ENCODE measurements at places on chromosomes 5 and 9.

DNA sequence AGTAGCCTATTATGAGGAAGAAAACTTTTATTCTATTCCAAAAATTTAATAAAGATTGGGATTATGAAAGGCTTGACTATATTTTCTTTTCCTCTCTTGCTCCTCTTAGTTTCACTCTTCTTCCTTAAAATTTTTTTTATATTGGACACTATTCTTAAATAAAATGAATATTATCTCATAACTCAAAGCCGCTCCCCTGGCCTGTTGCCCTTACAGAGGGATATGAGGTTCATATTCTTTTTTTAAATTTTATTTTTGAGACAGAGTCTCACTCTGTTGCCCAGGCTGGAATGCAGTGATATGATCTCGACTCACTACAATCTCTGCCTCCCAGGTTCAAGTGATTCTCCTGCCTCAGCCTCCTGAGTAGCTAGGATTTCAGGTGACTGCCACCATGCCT lies 106.8 kb upstream of the MPDZ start:
- no peaks in the 10 kb centered on the region for H3K4me1 ChIP-seq
- peaks cover 32% of the 10 kb centered on the region for H3K36me3 ChIP-seq
- no peak overlapping the region for H3K4me3 ChIP-seq
- no peak for DNase-seq

DNA sequence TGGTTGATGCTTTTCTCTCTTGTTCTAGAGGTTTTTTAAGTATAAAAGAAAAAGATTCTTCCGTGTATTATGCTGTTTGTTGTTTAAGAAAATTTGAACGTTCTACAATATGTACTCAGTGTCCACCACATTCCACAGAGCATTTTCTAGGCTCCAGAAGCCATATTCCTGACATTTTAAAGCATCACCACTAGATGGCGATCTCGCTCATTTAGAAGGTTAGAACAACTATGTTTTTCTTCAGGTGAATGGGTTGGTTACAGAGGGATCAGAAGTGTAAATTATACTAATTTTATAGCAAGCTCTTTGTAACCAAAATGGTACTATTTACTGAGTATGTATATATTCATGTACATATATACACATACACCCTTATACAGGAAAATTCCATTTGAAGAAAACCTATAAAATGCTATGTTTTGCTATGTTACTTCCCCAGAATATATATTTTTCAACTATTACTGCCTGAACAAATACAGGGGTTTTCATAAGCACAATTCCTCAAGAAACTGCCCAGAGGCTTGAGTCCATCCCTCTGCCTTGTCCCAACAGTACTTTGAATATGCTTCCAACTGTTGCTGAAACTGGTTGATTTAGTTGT lies 284.3 kb downstream of the CCDC171 start:
- no peak for DNase-seq
- no peak overlapping the region for H3K27ac ChIP-seq
- H3K27me3 ChIP-seq, result no peaks in the 10 kb centered on the region
- H3K4me3 ChIP-seq, result no peak overlapping the region
- H3K36me3 ChIP-seq, result no peaks in the 10 kb centered on the region

- peaks cover 8% of the 10 kb centered on the region for H3K4me1 ChIP-seq
- H3K27ac ChIP-seq, result no peak overlapping the region
- no peak overlapping the region for H3K4me3 ChIP-seq
- H3K36me3 ChIP-seq, result no peaks in the 10 kb centered on the region
- H3K27me3 ChIP-seq, result no peaks in the 10 kb centered on the region
- peak; percentile 24 for DNase-seq
These were observed 13.0 kb downstream of the TTC1 start for GRCh38 chr5:160021831-160022446.

DNA sequence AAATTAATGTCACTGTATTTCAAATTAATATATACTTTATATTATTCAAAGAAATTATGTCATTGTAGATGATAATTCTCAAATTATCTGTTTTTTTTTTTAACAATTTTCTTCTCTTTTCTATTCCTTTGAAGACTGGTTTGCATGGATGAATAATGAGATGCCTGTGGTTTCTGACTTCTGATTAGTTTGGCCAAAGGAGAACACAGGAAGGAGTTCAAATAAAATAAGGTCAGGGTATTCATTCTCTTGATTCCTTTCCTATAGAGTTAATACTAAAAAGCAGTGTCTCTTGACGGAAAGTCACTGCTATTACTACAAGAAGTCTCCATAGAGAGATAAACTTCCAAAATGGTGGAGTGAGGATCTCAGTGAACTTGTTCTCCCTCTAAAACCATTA lies 279.6 kb upstream of the FTMT start:
- no peak overlapping the region for H3K27ac ChIP-seq
- no peak overlapping the region for H3K4me3 ChIP-seq
- no peaks in the 10 kb centered on the region for H3K4me1 ChIP-seq

- no peak overlapping the region for H3K27ac ChIP-seq
- H3K4me1 ChIP-seq, result peaks cover 6% of the 10 kb centered on the region
- no peaks in the 10 kb centered on the region for H3K27me3 ChIP-seq
- no peak overlapping the region for H3K4me3 ChIP-seq
These were observed 7.4 kb upstream of the PPP3R2 start for GRCh38 chr9:101601904-101602765.

DNA sequence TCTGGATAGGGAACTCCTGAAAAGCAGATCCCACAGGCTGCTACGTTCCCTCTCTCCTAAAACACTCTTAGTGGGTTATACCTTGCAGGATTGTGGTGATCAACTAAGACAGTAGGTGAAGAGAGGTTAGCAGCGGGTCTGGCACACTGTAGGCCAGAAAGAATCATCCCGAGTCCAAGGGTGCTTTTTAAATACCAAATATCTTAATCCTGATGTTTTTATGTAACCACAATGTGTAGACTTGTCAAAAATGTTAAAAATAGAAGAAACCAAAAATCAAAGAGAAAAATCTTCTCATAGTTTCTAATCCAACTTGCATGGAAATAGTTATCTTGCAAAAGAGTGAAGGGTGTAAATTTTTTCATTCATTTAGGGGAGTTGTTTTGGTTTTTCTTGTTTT lies 52.3 kb upstream of the IFNK start:
- H3K4me3 ChIP-seq, result no peak overlapping the region
- no peaks in the 10 kb centered on the region for H3K27me3 ChIP-seq
- peaks cover 15% of the 10 kb centered on the region for H3K4me1 ChIP-seq
- H3K27ac ChIP-seq, result no peak overlapping the region
- DNase-seq, result no peak

- H3K4me3 ChIP-seq, result no peak overlapping the region
- peaks cover 7% of the 10 kb centered on the region for H3K27me3 ChIP-seq
- no peaks in the 10 kb centered on the region for H3K4me1 ChIP-seq
- DNase-seq, result no peak
- no peak overlapping the region for H3K27ac ChIP-seq
- H3K36me3 ChIP-seq, result no peaks in the 10 kb centered on the region
These were observed 17.9 kb downstream of the FGD3 start for GRCh38 chr9:92965061-92965758.

DNA sequence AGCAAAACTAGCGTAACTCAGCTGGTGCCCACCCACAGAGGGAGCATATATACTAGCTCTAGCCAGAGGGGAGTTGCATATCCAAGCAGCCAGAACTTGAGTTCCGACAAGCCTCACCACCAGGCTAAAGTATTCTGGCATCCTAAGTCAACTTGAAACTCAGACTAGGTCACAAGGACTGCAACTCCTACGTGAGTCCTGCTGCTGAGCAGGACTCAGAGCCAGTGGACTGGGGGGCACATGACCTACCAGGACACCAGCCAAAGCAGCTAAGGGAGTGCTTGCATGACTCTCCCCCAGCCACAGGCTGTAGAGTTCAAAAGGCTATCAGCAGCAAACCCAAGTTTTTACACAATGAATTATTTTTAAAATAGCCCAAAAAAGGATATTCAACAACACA lies 26.1 kb downstream of the SPDL1 start:
- H3K27me3 ChIP-seq, result no peaks in the 10 kb centered on the region
- peaks cover 5% of the 10 kb centered on the region for H3K36me3 ChIP-seq
- no peak for DNase-seq
- no peaks in the 10 kb centered on the region for H3K4me1 ChIP-seq
- no peak overlapping the region for H3K4me3 ChIP-seq
